IPS-NIHi11 (cell line): ENCODE measurements at places on chromosomes 16 and 17.

GRCh38 chr17:51056813-51057510 lies 63.7 kb downstream of the SPAG9 start:
- DNase-seq, result peak; percentile 62

- no peak for DNase-seq
Observed at GRCh38 chr17:49456183-49456965, 38.7 kb upstream of the NGFR start.

DNA sequence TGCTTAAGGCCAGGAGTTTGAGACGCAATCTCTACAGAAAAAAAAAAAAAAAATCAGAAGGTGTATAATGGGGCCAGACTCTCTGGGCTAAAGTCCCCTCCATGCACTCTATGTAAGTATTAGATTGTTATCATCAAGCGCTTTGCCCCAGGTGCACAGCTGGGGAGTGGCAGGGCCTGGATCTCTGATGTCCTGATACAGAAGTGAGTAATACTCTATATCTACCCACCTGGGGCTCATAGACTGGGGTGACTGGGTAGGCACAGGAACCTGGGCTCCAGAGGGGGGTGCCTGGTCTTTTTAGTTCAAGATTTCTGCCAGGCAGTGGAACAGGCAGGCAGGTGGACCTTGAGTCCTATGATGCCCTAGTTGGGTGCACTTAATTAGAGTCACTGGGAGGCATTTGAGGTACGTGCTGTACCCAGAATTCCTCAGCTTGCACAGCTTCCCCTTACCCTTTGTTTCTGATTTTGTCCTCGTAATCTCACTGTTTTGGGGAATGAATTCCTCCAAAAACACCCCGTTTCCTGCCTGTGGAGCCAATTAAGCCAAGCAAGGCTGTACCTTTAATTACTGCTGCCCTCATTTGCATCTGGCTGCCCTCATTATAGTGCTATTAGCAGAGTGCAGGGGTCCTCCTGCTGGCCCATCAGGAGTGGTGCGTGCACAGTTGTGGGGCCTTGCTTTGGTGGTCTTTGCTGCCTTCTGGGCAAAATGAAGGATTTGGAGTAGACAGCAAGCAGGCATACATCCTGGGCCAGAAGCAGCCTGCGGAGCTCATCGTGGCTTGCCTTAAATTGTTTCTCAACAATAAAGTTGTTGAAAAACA lies 239.0 kb downstream of the SNX29 start:
- peak; percentile 51 for DNase-seq

GRCh38 chr17:81295676-81296381 lies 722 bp upstream of the SLC38A10 start:
- DNase-seq, result peak; percentile 76

DNA sequence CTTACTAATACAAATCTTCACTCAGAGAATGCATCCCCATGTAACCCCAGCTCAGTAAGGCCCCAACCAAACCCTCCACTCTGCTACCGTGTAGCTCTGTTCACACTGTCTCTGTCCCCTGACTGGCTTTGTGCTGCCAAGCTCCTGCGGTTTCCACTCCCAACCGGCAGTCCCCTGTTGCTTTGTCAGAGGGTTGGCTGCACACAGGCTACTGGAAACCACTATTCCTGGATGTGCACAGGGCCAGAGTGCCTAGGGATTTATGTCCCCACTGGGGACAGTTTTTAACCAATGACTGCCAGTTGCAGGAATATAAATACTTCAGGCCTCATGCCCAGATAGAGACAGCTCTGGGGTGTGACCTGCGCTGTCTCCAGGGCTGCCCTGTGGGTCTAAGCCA lies 157.1 kb upstream of the C16orf82 start:
- DNase-seq, result no peak

- peak; percentile 74 for DNase-seq
Observed at GRCh38 chr16:67666032-67666551, 458 bp downstream of the ENKD1 start.

DNA sequence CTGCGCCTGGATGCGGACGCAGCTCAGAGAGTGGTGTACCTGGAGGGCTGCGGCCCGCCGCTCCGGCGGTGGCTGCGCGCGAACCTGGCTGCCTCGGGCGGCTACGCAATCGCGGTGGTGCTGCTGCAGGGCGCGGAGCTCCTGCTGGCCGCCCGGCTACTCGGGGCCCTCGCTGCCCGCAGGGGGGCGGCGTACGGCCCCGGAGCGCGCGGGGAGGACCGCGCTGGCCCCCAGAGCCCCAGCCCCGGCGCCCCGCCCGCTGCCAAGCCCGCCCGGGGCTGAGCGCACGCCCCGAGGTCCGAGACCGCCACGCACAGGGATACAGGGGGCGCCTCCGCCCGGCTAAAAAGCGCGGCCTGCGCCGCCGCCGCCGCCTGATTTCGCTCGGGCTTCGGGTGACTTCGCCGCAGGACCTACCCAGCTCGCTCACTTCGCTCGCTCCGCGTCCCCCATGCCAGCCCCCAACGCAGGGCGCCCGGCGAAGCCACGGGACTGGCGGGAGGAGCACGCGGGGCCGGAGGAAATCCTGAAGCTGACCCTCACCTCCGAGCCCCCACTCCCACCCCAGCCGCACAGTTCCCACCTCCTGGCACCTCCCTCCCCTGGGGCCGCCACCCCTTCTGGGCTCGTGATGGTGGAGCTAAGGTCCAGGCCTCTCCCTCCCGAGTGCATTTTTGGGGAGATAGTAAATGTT lies 8.2 kb downstream of the PDE6G start:
- DNase-seq, result peak; percentile 77

DNA sequence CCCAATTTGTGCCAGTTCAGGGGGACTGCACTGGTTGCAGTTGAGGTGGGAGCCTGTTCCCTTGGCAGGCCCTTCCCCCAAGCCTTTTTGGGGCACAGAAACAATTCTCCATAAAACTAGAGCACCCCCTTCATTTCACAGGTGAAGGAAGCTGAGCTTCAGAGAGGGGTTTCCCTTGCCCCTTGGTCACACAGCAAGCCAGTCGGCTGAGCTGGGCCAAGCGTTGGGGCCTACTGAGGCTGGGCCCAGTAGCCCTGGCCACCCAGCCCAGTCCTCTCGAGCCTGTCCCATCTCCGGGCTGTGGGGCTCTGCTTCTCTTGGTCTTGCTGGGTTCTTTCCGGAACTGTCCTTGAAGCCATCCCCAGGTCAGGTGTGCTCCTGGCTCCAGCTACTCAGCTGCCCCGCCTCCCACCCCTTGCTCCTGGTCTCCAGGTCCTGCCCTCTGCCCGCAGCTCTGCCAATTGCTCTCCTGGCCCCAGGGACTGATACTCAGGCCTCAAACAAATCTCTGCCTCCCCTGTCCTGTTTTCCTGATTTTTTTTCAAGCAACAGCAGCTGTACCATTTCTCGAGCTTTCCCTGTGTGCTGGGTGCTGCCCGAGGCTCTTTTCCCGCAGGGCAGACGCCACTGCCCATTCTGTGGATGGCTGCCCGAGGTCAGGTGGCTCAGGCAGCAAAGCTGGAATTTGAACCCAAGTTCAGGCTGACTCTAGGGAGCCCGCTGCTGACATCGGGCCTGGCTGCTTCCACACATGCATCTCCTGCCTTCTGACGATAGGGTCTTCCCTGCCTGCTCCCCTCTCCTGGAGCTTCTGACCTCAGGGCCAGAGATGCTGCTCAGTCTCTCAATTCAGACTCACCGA lies 87.4 kb upstream of the NKD1 start:
- no peak for DNase-seq

- no peak for DNase-seq
Observed at GRCh38 chr16:83134638-83135037, 507.9 kb downstream of the CDH13 start.

GRCh38 chr17:17079336-17079735 lies 37.1 kb downstream of the MPRIP start:
- no peak for DNase-seq

- peak; percentile 51 for DNase-seq
Observed at GRCh38 chr16:15542261-15542660, 100.7 kb downstream of the MARF1 start.

DNA sequence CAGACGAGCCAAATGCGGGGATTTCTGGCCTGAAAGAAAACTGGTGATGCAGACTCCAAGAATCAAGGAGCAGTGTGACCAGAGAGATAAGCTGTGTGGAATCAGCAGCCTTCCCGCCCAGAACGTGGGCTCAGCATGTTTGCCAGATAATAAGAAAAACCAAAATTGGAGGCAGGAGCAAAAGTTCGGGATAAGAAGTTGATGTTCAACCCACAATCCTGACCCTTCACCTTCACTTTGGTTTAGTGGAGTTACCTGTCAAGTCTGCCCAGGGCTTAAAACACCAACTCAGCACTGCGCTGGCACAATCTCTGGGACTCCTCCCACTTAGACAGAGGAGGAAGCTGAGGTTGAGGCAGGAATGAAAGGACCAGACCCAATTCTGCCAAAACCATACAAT lies 3.1 kb downstream of the SLC43A2 start:
- no peak for DNase-seq

DNA sequence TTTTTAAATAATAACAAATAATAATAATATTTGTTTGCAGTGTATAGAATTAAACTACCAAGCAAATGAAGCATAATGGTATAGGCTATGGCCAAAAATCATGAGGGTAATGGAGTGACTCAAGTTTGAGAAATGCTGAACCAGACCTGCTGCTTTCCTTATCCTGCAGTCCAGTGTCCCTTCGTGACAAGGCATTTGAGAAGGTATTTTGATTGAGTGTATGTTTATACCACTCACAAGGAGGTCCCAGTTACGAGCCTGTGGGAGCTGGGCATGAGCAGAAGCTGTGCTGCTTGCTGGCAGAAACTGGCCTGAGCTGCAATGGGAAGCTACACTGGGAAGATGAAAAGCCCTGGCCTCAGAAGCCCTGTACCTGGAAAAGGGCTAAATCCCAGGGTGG lies 50.3 kb downstream of the GNAO1 start:
- no peak for DNase-seq

GRCh38 chr16:23952128-23952970 lies 116.6 kb downstream of the PRKCB start:
- DNase-seq, result peak; percentile 33

- DNase-seq, result no peak
Observed at GRCh38 chr16:9395958-9396359, 304.5 kb downstream of the HAPSTR1 start.
